Kasumi-1 (cell line): ENCODE measurements at places on chromosomes 16 and 17.

DNA sequence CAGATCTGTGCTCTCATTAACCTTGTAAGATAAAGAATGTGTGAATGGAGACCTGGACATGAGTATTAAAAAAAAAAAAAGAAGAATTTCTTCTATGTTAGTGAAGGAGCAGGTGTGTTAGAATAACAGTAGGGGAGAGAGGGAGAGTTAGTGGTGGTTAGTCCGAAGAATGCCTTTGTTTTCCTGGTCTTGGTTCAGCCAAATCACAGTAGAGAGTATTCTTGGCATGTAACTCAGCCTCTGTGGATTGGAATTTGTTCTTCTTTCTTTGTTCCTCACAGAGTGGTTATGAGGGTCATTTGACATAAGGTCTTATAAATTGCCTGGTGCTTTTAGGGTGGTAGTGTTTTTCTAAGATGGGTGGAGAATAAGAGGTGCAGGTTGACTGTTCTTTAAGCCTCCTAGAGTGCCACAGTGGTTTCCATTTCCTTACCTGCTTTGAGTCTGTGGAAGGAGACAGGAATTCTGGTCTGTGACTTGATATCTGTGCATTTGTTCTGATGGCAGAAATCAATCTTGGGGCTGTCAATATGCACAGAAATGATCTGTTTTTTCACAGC is 17.6 kb downstream of the NUP93 start:
- DNase-seq, result no peak

- no peak for DNase-seq
Measured at GRCh38 chr17:68356949-68357455, 65.7 kb downstream of the ARSG start.

DNA sequence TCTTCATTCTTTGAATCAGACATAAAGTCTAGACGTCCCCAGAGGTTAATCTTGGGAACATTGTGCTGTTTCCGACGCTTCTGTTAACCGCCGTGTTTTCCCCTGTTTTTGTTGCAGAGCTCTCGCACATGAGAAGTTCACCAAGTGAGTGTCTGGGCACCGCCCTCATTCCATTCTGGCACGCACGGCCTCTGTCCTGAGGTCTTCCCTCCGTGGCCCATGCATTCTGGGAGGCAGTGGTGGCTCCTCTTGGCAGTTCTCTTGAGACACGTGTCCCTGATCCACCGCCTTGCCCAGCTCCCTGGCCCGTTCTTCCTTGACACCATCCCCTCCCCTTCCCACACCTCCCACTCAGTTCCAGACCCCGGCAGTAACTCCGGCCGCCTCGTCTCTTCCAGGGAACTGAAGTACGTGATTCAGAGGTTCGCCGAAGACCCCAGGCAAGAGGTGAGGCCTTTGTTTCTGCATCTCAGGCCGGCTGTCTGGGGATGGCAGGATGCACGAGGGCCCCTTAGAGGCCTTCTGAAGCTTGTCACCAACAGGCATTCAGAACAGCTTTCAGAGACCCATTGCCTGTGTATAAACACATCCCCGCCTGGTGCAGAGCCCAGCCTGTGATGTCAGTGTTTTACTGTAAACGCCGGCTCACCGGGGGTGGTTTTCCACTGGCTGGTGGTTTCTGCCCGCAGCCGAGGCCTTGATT is 85.9 kb upstream of the PLCG2 start:
- no peak for DNase-seq

- DNase-seq, result no peak
Measured at GRCh38 chr16:54077050-54077821, 209.4 kb downstream of the IRX3 start.

GRCh38 chr16:73326221-73326620 is 278.3 kb upstream of the ZFHX3 start:
- DNase-seq, result no peak

- DNase-seq, result no peak
Measured at GRCh38 chr17:8670421-8670820, 39.9 kb upstream of the MYH10 start.

DNA sequence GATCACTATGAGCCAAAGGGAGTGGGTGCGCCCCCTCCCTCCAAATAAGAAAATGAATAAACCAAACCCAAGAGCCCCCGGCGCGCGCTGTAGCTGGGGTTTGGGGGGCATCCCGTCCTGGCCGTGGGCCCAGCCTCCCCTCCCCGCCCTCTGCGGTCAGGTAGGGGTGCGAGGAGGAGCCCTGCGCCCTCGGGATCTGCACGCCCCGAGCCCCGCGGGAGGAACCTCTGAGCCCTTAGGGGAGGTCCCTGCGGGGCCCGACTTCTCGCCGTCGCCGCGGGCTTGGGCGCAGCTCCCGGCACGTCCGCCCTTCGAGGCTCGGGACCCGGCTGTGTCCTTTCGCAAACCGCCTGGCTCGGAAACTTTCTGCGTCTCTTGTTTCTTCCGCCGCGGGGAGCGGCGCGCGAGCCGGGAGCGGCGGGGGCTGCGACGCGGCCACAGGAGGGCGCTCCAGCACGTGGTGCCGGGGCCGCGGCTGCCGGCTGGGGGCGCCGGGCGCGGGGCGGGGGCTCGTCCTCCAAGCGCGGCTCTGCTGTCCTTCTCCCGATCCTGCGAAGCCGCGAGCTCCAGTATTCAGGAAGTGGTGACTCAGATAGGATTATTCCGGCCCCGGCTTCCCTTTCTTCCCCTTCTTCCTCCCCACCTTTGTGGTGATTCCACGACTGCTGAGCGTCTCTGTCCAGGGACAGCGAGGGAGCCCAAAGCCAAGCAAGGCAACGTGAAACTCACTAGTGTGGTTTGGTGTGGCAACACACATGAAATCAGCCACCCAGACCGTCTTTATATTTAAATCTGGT is 1.6 kb downstream of the PITPNC1 start:
- DNase-seq, result peak; percentile 79

- DNase-seq, result no peak
Measured at GRCh38 chr17:4010754-4011153, 46.5 kb upstream of the ATP2A3 start.

- DNase-seq, result no peak
Measured at GRCh38 chr16:87897521-87898505, 28.5 kb upstream of the SLC7A5 start.

- DNase-seq, result no peak
Measured at GRCh38 chr16:88377961-88378360, 4.8 kb upstream of the ZNF469 start.

DNA sequence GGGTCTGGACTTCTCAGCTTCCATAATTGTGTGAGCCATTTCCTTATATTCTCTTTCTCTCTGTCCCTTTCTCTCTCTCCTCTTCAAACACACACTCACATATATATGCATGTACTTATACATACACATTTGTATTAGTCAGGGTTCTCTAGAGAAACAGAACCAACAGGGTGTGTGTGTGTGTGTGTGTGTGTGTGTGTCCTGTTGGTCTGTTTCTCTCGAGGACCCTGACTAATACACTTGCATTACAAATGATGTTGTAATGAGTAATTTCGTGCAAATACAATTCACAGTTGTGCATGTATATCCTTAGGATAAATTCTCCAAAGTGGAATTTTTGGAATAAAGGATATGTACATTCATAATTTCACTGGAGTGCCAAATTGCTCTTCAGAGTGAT is 115.3 kb downstream of the NPIPB5 start:
- DNase-seq, result no peak
